ENCODE measurements at places on chromosomes 2 and 18.

- DNase-seq = no peak
Observed at GRCh38 chr2:108459441-108459840, 10.4 kb downstream of the GCC2 start.

DNA sequence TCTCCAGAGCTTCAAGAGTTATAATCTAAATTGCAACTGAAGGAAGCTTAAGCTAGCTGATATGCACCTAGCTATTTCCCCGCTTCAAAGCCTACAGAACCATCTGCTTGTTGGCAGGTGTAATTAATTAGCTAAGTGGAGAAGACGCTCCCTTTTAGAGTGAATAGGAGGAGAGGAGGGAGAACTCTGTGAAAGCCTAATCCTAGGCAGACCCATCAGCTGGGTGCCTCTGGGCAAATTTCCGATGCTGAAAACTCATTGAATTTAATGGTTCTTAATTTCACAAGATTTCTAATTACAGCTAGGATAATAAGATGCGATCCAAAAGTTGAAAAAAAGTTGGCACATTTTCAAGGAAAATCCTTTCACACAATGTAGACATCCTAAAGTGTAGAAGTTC is 735.9 kb downstream of the ERBB4 start:
- DNase-seq = no peak

GRCh38 chr2:31083234-31083993 is 54.8 kb downstream of the GALNT14 start:
- no peak for DNase-seq

GRCh38 chr2:64374686-64375085 is 79.3 kb upstream of the LGALSL start:
- DNase-seq = no peak

- DNase-seq = no peak
Observed at GRCh38 chr2:239212121-239212928, 188.5 kb downstream of the HDAC4 start.

GRCh38 chr2:26730549-26731344 is 33.3 kb upstream of the SLC35F6 start:
- no peak for DNase-seq

GRCh38 chr2:114496959-114497358 is 54.5 kb downstream of the DPP10 start:
- no peak for DNase-seq

GRCh38 chr2:215435870-215436704 is at the start of gene FN1:
Gene FN1 (minus strand): TSS chr2:215436068. CDS start chr2:215435802, 266 bp downstream.
- peak; percentile 97 for DNase-seq

DNA sequence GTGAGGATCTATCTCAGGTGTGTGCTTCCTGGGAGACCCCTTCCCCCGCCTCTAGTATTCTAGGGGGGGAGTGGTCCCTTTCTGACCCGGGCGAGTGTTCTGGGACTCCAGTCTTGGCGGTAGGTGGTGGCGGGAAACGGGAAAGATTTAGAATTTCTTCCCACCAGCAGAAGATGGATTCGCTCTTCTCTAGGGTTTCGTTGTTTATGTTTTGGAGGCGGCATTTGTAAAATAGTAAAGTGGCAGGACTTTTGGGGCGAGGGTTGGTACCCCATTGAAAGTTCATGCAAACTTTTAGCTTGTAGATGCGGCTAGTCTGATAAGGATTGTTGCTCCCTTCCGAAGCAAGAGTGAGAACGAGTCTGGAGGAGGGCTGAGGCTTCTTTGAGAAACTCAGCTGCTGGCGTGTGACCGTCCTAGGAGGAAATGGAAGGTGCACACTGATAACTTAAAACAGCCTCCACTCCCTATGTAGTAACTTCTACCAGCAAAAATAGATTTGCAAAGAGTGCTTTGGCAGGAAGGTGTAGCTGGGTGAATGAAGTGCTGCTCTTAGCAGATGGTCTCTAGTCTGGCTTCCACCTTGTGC is 412 bp downstream of the GPD2 start:
- no peak for DNase-seq

- DNase-seq = no peak
Observed at GRCh38 chr2:221103930-221104329, 468.2 kb downstream of the EPHA4 start.

GRCh38 chr2:85930129-85931124 is 41.6 kb upstream of the ST3GAL5 start:
- no peak for DNase-seq

DNA sequence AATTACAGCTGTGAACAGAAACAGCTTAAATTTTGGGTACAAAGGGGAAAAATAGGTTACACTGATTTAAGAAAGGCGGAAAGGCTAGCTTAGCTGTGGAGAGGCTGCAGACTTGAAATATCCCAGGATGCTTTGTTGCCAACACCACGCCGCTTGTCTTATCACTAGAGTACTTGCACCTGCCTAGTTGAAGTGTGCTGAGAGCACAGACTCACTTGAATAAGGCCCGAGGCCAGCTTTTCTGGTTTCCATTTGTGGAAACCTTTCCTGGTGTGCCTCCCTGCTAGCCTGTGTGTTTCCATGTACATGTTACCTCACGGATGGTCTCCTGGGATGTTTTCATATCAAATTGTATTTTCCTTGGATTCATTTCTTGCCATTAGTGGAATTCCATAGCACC is 3.2 kb downstream of the CABLES1 start:
- no peak for DNase-seq

- DNase-seq = no peak
Observed at GRCh38 chr2:176471949-176472348, 202.7 kb downstream of the MTX2 start.

DNA sequence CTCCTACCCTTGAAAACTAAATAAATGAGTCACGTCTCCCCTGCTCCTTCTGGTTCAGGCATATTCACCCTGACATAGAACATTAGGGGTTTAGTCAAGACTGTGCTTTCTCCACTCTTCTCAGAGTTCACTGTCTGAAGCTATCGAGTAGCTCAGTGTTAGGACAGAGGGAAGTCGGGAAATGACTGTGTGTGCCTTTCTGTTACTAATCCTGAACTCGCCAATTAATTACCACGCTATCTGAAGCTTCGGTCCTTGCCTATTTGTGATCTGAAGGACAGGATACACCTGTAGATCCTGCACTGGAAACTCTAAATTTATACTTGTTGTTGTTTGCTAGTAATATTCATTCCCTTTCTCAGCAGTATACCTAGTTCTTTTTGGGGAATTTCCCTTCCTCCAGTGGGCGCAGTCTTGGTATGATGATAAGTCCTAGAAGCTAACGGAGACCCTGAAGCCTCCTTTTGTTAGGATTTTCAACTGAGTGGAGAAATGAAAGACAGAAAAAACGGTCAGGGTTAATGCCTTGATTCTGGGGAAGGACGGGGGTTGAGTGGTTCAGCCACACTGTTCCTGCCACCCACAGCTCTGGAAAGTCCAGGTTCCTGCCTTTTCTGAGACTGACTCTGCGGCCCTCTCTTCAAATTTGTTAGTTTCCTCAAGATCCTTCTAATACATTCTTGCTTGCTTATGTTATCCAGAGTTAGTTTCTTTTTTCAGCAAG is 218.0 kb downstream of the DLGAP1 start:
- DNase-seq = no peak

DNA sequence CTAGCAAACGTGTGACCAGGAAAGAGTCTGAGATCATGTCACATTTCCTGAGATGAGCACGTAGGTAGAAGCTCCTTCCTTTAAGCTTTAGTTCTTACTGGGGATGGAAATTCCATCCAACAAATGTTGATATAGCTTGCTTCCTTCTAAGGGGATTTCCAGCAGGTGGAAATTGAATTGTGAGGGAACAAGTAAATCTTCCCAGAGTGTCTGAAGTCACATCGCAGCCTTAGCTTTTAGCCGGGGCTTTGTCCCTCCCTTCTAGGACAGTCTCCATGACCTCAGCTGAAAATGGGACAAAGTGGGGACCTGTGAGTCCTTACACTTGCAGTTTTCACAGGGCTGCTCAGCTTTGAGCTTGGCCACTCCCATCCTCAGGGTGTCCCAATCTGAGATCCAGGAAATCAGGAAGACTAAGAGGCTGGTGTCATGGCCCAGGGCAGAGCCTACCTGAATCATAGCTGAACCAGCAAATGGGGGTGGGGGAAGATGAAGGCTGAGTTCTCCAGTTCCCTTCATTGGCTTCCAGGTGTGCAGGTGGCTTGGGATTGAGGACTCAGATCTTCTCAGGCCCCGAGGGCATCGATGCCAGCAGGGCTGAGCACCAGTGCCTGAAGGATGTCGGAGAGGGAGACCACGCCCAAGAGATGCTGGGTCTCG is 8.3 kb downstream of the PRKAG3 start:
- no peak for DNase-seq

GRCh38 chr2:31251018-31251417 is 17.1 kb downstream of the EHD3 start:
- DNase-seq = no peak

GRCh38 chr2:109231996-109232705 is 103.1 kb downstream of the SH3RF3 start:
- DNase-seq = no peak

- DNase-seq = no peak
Observed at GRCh38 chr2:18136881-18137475, 258.5 kb downstream of the KCNS3 start.

DNA sequence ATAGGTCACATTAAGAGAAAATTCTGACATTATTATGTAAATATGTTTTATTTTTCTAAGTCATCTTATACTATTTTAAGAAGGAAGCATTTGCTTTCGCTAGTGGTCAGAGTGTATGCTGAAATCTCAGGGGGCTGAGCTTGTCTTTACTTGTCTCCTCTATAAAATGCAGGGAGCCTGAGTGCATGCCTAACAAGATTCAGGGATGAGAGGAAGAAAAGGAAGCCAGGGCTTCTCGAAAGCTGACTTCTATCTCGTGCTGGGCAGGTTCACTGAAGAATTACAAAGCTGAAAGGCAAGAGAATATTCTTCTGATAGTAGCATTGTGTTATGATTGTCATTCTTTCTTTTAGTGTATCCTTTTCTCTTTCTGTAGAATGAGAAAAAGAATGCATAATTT is 467.4 kb downstream of the SOX11 start:
- no peak for DNase-seq

- no peak for DNase-seq
Observed at GRCh38 chr18:23102493-23103261, 32.6 kb upstream of the CABLES1 start.

GRCh38 chr18:76977684-76978232 is 154.8 kb downstream of the MBP start:
- DNase-seq = no peak

- no peak for DNase-seq
Observed at GRCh38 chr18:57631697-57632096, 10.1 kb upstream of the NARS1 start.

Measured in GM04504 (cell line).